Hepatocyte (in vitro differentiated cells): ENCODE measurements at places on chromosomes 11 and 22. TPM values are rescaled to one million over a fixed set of nuclear protein-coding genes. Genes with fewer than 3 reads are reported as not detected.

OR51I1 gene
- polyA plus RNA-seq = not detected in 2 replicates

GRCh38 chr22:40567626-40568328 is 68.7 kb downstream of the MRTFA start:
- no peak for DNase-seq

DNA sequence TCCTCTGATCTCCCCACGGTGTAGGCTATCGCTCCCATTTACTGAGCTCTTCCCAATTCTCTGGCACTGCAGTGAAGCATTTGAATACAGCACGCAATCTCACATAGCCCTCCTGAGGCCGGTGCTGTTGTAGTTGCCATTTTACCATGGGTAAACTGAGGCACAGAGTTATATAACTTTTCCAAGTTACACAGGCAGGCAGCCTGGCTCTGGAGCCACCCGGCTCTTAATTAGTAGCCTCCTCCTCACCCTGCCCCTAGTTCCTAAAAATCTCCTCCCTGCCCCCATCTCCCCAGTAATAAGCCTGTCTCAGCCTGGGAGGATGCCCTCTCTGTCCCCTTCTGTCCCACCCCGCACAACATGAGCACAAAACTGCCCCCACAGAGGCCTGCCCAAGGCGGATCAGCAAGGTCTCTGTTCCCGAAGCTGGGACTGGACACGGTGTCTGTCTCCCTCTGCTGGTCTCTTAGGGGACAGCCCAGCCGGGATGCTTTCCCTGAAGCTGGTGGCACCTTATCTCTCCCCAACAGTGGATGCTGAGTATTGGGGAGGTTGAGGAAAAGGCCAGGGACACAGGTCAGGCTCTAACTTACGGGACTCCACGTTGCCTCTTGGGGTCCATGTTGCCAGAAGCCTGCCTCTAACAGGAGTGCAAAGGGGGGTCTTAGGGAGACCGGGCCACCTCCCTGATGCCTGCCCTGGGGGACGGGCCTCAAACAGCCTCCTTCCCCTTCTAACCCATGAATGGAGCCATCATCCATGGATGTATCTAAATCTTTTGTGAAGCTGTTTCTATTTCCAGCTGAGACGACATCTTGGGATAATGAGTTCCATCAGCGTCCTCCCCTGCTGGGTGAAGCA is 9.1 kb upstream of the CLCF1 start:
- DNase-seq = peak; percentile 88

DNA sequence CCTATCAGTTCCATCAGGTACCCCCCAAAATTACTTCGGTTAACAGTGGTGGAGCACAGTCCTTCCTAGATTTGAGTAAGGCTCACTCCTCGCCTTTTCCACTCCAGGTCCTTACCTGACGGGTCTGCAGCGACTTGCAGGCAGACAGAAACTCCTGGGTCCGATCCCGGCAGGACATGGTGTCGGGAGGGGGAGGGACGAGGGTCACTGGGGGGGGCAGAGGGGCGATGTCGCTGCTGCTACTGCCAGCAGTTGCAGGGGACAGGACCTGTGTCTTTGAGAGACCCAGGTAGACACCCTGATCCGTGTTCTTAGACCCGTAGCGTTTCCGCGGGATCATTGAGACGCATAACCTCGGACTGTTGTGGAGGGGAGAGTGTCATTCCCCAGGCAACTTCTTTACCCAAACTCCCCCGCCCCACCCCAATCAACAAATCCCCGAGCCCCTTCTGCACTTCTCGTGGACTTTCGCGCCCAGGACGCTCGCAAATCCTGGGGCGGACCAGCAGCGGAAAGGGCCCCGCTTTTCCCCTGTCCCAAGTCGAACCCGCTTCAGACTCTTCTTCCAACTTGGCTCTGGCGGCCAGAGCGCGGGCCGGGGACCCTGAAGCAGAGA is 839 bp downstream of the STX5 start:
- DNase-seq = no peak
